ENCODE measurements at places on chromosomes 4 and X.

- peak; percentile 40 for DNase-seq
Measured at GRCh38 chr4:110196871-110197528, 1.4 kb downstream of the ELOVL6 start.

GRCh38 chr4:26325191-26325590 lies 4.4 kb downstream of the RBPJ start:
- no peak for DNase-seq

DNA sequence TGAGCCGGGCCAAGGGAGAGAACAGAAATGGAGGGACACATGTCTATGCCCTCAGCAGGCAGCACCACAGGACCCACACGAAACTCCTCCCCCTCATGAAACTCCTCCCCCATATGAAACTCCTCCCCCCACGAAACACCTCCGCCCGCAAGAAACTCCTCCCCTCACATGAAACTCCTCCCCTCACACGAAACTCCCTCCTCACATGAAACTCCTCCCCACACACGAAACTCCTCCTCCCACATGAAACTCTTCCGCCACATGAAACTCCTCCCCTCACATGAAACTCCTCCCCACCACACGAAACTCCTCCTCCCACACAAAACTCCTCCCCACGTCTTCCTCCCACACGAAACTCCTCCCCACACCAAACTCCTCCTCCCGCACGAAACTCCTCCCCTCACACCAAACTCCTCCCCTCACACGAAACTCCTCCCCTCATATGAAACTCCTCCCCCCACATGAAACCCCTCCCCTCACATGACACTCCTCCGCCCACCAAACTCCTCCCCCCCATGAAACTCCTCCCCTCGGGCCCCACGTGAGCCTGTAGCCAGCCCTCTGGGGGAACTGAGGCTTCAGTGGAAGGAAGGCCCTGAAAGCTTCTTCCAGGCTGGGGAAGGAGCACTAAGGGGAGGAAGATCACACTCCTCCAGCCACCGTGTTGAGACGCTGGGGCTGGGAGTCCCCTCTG lies 15.2 kb downstream of the ADRA2C start:
- DNase-seq, result no peak

DNA sequence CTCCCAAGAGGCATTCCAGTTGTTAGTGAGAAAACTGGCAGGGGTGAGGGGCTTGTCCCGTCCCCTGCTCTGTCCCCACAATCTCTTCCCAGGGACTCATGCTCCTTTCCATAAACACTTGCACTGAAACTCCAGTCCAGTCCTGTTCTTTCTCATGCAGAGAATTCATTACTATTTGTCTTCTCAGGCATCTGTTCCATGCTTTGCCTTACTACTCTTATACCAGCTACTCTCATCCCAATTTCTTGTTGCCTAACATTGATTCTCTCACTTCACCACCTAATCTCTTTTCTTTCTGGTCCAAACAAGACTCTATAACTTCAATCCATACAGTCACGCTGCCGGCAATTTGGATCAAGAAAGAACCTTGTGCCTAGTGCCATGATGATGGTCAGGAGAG lies 97.1 kb upstream of the VEGFC start:
- no peak for DNase-seq

GRCh38 chr4:41363384-41363981 lies 106.8 kb downstream of the UCHL1 start:
- DNase-seq, result peak; percentile 49

DNA sequence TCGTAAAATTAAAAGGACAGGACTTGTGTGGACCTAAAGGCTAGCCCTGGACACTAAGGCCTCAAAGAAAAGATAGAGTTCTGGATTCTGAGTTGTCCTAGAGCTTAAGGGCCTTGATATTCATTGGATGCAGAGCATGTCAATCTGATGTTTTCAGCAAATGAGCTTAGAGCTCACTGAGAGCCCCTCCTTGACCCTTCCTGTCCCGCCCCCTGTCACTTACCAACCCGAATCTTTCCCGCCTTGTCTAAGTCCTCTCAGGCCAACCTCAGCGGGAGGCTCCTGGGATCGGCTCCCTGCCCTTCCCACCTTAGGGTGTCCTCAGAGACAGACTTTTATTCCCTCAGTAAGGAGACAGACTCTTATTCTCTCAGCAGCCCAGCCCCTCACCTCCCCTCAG lies at the start of gene CT47C1:
Gene CT47C1, plus strand, starts transcription at position 250 of the 400 bp plus-strand sequence. CDS start 233 bp downstream, outside the sequence.
- DNase-seq, result no peak

DNA sequence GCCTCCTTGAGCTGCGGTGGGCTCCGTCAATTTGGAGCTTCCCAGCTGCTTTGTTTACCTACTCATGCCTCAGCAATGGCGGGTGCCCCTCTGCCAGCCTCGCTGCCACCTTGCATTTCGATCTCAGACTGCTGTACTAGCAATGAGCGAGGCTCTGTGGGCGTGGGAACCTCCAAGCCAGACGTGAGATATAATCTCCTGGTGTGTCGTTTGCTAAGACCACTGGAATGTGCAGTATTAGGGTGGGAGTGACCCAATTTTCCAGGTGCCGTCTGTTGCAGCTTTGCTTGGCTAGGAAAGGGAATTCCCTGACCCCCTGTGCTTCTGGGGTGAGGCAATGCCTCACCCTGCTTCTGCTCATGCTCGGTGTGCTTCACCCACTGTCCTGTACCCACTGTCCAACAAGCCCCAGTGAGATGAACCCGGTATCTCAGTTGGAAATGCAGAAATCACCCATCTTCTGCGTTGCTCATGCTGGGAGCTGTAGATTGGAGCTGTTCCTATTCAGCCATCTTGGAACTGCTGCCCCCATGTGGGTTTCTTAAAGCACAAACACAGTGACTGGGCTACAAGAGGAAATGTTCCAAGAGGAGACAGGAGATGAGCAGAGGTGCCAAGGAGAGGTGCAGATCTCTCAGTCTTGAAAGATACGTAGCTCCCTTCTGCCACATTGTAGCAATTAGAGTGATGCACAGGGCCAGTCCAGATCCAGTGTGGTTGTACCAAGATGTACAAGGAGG lies 193.0 kb upstream of the IGFBP7 start:
- no peak for DNase-seq

GRCh38 chr4:2932951-2933565 lies 30.1 kb downstream of the NOP14 start:
- DNase-seq, result no peak

DNA sequence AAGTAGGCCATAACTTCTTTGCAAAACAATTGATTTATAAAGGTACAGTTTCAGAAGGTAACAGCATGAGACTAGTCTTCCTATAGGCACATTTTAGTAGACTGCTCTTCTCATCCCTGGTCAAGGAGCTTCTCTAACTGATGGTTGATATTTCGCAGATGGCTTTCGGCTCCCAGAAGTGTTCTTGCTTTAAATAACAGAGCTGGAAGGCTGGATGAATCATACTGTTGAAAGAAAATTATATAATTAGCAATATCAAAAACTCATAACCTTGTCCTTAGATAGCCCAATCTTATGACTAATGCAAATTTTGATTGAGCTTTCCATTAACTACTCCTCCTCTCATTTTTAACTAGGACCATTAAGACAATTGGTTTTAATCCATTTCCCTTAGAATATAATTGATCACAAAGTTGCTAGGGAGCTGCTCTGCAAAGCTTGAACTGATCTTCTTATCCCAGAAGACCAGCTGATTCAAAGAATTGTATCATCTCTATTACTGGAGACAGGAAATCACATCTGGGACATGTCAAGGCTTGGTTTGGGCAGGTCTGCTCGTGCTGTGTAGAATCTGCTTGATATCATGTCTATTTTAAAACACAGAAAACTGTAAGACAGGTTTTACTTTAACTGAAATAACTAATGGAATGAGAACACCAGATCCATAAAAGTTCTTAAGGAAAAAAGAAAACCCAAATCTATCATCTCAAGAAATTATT lies 38.6 kb downstream of the CENPU start:
- no peak for DNase-seq

DNA sequence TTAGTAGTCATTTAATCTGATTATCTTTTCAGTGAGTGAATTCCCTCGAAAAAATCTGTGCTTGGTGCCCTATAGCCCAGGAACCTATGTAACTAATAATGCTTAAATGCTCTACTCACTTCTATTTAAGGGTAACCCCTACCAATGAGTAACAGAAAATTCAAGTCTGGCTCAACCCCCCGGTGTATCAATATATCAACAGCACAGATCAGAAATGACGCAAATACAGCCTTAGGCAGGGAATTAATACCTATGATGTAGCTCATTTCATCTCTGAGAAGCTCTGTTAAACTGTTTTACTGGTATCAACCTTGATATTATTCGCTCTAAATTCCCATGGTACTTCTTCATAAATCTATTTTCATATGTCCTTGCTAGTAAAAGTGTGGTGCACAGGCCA lies 28.6 kb downstream of the PDGFC start:
- DNase-seq, result no peak
